ENCODE measurements at places on chromosomes 1 and 21. TPM values are rescaled to one million over a fixed set of nuclear protein-coding genes. Genes with fewer than 3 reads are reported as not detected.
A peak's percentile ranks its signal among the peaks of the same experiment; 100 is the strongest.

DNA sequence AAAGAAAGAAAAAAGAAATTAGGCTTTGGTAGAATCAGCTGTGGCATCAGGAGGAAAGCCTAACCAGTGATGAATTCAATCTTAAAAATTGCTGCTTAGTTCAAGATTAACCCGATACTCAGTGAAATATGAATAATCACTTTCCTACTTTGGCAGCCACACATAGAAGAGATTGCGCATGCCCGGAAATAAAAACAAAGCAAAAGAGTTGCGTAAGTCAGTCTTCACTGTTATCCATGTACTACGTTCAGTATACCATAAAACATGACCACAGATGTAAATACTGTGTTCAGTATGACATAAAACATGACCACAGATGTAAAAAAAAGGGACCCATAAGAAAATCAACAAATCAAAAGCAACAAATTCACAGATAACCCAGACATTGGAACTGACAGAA, 19.2 kb downstream of the CD1D start:
- no peak overlapping the region for H3K27ac ChIP-seq
- DNase-seq: no peak
- no peaks in the 10 kb centered on the region for H3K36me3 ChIP-seq
- no peaks in the 10 kb centered on the region for H3K4me1 ChIP-seq
- H3K27me3 ChIP-seq: no peaks in the 10 kb centered on the region

Gene TNFRSF25
- 11.1 TPM for total RNA-seq

Gene CFHR1
- not detected for total RNA-seq

DNA sequence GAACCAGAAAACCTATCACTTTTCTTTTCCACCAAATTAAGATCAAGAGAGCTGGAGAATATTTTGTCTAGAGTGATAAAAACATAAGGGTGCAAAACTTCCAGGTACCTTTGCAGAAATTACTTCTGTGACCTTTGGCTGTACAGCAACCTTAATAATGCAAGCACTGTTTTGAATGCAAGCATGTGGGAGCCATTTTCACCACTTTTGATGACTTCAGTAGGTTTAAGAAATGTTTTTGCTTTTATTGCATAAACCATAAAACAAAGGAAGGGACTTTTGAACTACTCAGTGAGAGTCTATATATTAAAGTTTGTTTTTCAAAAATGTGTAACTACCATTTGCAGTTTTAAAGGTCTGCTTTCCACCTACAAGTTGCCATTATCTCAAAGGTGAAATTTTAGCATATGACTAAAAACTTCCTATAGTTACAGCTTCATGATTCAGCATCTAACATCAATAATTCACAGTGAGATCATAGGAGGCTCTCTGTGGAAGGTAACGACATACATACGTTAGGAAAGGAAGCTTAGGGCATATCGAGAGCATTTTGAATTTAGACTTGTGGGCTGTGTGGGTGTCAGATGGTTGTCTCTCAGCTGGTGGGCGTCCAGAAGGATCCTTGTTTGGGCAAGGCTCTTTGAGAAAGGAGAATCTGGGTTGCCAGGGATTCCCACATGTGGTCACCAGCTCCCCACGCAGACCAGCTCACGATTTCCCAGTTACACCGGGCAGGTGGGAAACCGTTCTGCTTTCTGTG, 1.1 kb upstream of the GADD45A start:
- DNase-seq: peak; percentile 14
- H3K27ac ChIP-seq: peak overlapping the region; percentile 64
- no peaks in the 10 kb centered on the region for H3K27me3 ChIP-seq
- peaks cover 7% of the 10 kb centered on the region for H3K36me3 ChIP-seq
- peaks cover 15% of the 10 kb centered on the region for H3K4me1 ChIP-seq

Gene OR2M5
- not detected for total RNA-seq

DNA sequence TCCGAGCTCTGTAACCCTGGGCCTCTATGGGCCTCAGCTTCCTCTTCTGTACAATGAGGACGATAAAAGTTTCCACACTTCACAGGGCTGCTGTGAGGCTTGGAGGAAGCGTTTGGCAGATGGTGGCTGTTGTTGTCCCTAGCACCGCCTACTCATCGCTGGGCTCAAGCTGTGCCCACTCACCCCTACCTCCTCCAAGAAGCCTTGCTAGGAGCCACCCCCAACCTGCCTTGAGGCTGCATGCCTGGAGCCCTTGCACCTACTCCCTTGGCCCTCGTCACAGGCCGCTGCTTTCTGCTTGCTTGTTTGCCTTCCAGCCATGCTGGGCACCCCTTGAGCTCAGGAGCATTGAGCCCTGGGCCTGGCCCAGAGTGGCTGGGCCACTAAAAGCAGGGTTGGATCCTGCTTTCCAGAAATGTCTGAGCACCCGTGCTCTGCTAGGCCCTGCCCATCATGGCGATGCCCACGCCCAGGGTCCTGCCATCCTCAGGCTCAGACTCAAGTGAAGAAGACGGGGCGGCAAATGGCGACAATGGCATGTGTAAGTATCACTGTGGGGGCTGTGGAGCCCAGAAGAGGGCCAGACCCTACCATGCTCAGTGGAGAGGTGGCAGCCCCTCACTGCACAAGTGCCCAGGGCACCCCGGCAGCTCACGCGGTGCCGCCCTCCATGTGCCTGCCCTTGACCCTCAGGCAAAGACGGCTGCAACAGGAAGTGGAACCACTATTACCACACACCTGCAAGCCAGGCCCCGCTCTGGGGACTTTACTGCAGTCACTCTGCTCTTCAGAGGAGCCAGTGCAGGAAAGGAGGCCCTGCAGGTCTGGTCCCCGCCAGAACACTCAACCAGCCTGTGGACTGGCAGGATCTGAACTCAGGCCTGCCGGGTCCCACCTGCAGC, 9.5 kb downstream of the SH3BGRL3 start:
- no peaks in the 10 kb centered on the region for H3K36me3 ChIP-seq
- H3K4me3 ChIP-seq: no peak overlapping the region
- peak overlapping the region; percentile 43 for H3K27ac ChIP-seq
- no peaks in the 10 kb centered on the region for H3K27me3 ChIP-seq
- H3K4me1 ChIP-seq: peaks cover 36% of the 10 kb centered on the region

DNA sequence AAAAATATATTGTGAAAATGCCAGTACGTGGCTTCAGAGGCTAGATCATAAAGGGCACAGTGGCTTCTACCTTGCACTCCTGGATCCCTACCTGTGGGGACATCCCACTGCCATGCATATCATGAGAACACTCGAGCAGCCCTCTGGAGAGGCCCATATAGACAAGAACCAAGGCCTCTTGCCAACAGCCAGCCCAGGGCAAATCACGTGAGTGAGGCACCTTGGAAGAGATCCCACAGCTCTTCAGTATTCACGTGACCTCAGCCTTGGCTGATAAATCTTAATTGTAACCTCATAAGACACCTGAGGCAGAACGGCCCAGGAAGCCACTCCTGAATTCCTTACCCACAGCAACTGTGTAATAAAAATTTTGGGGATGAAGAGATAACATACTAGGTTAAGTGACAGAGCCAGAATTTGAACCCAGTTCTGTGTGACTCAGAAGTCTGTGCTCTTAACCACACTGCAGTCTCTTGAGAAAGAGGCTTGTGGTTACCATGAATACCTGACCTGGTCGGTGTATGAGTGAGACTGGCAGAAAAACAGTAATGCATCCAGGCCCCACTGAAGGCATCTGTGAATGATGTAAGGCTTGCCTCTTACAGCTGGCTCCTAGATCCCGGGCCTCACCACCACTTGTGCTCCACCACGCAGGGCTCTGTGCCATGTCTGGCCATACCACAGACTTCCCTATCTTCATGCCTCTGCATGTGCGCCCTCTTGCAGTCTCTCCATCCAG, 6.9 kb upstream of the A3GALT2 start:
- peaks cover 45% of the 10 kb centered on the region for H3K4me1 ChIP-seq
- peak overlapping the region; percentile 75 for H3K27ac ChIP-seq
- peaks cover 89% of the 10 kb centered on the region for H3K36me3 ChIP-seq
- peak; percentile 94 for DNase-seq

GRCh38 chr1:199298825-199299224, 660.0 kb downstream of the PTPRC start:
- no peaks in the 10 kb centered on the region for H3K4me1 ChIP-seq
- no peak for DNase-seq

DNA sequence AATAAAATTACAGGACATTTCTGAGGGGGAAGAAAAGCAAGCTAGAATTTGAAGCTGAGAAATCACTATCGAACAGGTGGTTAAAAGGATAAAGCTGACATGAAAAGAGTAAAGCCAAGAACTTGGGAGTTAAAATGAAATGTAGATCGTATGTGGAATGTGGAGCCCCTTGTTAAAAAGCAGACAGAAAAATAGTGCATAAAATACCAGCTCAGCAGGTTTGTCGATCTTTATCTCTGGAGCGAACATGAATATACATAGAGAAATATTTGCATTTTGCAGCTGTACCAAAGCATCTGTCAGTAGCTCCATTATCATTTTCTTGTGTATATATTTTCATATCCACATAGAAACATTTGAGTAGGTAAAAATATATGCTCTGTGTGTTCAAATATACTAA, 73.6 kb upstream of the CDC42BPA start:
- DNase-seq: no peak
- no peaks in the 10 kb centered on the region for H3K36me3 ChIP-seq
- H3K4me1 ChIP-seq: no peaks in the 10 kb centered on the region
- H3K27ac ChIP-seq: no peak overlapping the region
- no peaks in the 10 kb centered on the region for H3K27me3 ChIP-seq

DNA sequence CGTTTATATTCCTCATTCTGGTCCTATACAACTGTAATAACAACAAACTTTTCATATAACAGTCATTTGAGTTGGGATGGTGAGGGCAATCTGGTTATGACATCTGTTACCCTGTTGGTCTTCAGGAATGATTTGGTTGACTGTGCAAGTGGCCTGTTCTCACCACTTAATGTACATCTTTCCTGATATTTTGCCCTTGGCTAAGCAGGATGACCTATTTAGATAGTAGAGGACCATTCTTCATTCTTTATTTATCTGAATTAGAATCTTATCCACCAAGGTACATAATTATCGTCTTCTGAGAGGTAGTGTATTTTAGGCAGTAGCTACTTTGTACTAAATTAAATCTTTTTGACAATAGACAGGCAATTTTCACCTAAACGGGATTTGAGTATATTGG, 154.3 kb downstream of the DNM3 start:
- H3K36me3 ChIP-seq: no peaks in the 10 kb centered on the region
- H3K27me3 ChIP-seq: no peaks in the 10 kb centered on the region
- DNase-seq: no peak
- no peak overlapping the region for H3K4me3 ChIP-seq
- no peak overlapping the region for H3K27ac ChIP-seq
- H3K4me1 ChIP-seq: no peaks in the 10 kb centered on the region

- H3K27ac ChIP-seq: no peak overlapping the region
- no peak for DNase-seq
- no peaks in the 10 kb centered on the region for H3K27me3 ChIP-seq
- no peak overlapping the region for H3K4me3 ChIP-seq
These were observed 35.3 kb downstream of the DTL start for GRCh38 chr1:212070720-212071302.

DNA sequence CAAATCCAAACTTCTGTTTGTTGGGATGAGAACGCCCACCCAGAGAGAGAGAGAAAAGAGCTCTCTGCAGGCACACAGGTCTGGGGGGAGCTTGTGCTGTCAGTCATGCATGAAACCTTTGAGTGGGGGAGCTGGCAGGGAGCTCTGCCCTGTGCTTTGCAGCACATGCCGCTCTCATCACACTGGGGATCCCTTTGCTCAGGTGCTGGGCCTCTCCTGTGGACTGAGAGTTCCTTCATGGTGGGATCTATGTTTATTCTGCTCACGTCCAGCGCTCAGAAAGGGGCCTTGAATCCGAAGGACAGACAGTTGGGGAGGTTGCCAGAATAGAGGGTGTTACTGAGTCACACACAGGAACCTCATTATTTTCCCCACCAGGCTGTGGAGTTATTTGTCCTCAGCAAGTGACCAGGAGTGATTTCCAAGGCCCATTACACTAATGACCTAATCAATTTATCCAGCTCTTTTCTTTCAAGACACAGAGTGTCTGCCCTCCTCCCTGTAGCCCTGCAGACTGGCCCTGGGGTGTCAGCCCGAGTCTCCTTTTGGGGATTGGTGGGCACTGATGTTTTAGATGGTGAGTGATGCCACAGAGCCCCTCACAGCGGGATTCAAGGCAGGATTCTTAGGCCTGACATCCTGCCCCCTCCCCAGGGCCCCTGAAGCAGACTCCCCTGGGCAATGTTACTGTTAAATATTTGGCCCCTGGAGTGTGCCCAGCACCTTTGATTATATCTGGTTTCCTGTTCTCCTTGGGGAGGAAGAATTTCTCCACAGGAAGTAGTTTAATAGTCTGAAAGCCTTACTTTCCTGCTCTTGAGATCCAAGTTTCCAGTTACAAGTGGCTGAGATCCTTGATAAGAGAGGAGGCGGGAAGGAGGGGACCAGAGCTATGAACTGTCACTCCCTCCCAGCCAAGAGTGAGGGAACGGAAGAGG, 22.3 kb downstream of the MYBPH start:
- no peaks in the 10 kb centered on the region for H3K36me3 ChIP-seq
- no peak overlapping the region for H3K4me3 ChIP-seq
- peak overlapping the region; percentile 69 for H3K27ac ChIP-seq
- peaks cover 37% of the 10 kb centered on the region for H3K4me1 ChIP-seq
- H3K27me3 ChIP-seq: no peaks in the 10 kb centered on the region
